Glutamatergic neuron (in vitro differentiated cells): ENCODE measurements at places on chromosomes 4 and X. TPM values are rescaled to one million over a fixed set of nuclear protein-coding genes. Genes with fewer than 3 reads are reported as not detected.

PROM1 gene
- total RNA-seq, result 36.9 TPM

CA5B gene
- 4.1 TPM for total RNA-seq

- H3K27me3 ChIP-seq, result no peaks in the 10 kb centered on the region
- H3K4me1 ChIP-seq, result no peaks in the 10 kb centered on the region
- H3K27ac ChIP-seq, result no peak overlapping the region
- no peaks in the 10 kb centered on the region for H3K36me3 ChIP-seq
- no peak for DNase-seq
These were observed 213.2 kb upstream of the UGT8 start for GRCh38 chr4:114385195-114385985.

DNA sequence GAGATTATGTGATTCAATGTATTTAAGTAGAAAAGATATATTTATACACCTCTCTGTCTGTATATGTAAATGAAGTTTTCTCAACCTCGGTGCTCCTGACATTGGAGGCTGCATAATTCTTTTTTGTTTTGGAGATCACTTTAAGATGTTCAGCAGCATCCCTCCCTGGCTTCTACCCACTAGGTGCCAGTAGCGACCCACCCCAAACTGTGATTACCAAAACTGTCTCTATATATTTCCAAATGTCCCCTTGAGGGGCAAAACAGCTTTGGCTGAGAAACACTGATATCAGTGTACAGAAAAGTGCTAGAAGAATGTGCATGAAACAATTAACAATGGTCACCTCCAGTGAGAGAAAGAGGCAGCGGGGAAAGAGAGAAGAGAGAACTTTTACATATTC is 51.2 kb downstream of the DCX start:
- no peak for DNase-seq
- H3K4me3 ChIP-seq, result no peak overlapping the region
- H3K27ac ChIP-seq, result no peak overlapping the region
- no peaks in the 10 kb centered on the region for H3K36me3 ChIP-seq
- no peaks in the 10 kb centered on the region for H3K27me3 ChIP-seq
- H3K4me1 ChIP-seq, result peaks cover 8% of the 10 kb centered on the region

GRCh38 chr4:161222889-161223288 is 940.9 kb downstream of the FSTL5 start:
- H3K4me1 ChIP-seq, result no peaks in the 10 kb centered on the region
- H3K4me3 ChIP-seq, result no peak overlapping the region
- H3K27ac ChIP-seq, result no peak overlapping the region
- H3K36me3 ChIP-seq, result peaks cover 5% of the 10 kb centered on the region
- no peaks in the 10 kb centered on the region for H3K27me3 ChIP-seq

DNA sequence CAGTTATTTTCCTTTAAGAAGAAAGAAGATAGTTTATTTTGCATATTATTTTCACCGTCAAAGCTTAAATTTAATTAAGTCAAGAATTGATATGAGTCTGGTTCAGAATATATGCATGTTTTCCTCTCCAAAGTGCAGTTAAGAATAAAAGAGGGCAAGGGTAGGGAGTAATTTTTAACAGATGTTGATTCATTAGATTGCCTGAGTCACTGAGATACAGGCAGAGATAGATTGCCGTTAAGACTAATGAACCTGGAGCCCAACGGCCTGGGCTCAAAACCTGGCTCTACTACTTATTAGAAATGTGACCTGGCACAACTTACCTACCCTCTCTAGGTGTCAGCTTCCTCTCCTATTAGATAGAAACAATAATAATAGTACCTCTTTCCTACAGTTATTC is 1037.4 kb upstream of the PABPC4L start:
- no peaks in the 10 kb centered on the region for H3K36me3 ChIP-seq
- no peak overlapping the region for H3K4me3 ChIP-seq
- no peaks in the 10 kb centered on the region for H3K4me1 ChIP-seq
- no peak for DNase-seq
- H3K27ac ChIP-seq, result no peak overlapping the region
- no peaks in the 10 kb centered on the region for H3K27me3 ChIP-seq

DNA sequence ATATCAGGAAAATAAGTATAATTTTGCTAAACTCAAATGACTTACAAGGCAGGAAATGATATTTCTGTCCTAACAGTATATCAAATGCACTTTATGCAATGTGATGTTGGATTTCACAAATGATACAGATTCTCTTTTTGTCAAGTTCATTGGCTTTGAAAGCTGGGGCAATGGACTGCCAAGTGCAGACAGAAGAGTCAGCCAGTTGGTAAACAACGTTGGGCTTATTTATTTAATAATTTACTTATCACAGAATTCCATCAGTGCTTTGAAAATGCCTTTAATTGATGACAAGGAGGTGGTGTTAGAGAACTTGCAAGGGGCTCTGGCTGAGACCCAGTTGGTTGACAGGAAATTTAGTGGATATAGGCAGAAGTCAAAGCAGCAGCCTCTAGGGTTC is 79.9 kb upstream of the ADGRG2 start:
- H3K4me1 ChIP-seq, result no peaks in the 10 kb centered on the region
- no peak for DNase-seq
- H3K4me3 ChIP-seq, result no peak overlapping the region
- H3K27me3 ChIP-seq, result no peaks in the 10 kb centered on the region
